Stomach (tissue), 19 donors: ENCODE measurements at places on chromosomes 11 and 22. TPM values are rescaled to one million over a fixed set of nuclear protein-coding genes. Genes with fewer than 3 reads are reported as not detected.

DNA sequence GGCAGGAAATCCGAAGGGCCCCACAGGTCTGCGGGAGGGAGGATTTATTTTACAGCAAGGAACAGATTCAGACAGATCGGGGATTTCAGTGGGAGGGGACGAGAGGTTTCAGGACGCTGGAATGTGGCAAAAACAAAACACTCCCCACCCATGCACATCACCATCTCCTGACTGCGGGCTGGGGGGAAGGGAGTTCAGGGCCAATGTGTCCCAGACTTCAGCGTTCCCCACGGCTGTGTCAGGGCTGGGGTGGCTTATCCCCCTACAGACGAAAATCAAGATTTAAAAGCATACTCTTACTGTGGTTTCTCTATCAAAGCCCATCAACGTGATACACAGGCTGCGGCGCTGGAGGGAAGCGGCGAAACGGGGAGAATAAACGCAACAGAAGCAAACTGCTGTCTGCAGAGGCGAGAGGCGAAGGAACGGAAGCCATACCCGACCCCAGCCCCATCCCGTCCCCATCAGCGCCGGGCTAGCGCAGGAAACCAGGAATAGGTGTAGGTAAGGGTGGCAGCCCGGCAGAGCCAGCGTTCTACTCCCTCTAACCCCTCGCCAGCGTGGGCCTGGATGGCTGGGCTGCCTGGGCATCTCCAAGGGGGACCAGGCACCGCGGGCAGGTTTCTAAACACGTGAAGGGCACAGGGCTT, 2.7 kb downstream of the TENM4 start:
- no peak for DNase-seq

DNA sequence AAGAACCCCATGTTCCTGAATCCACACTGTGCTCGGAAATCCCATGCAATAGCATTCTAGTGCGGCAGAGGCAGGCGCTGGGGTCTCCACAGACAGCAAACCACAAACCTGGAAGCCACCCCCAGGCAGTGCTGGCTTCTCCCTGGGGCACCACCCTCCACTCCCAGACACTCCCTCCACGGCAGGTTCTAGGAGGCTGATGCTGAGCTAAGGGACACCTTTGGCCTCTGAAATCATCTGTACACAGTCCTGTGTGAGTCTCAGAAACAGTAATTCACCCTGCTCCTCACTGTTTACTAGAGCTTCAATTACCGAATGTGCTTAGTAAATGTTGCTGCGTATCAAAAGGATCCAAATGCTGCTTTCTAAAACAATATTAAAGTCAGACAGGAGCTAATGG, 129.3 kb downstream of the EFCAB6 start:
- no peak for DNase-seq

DNA sequence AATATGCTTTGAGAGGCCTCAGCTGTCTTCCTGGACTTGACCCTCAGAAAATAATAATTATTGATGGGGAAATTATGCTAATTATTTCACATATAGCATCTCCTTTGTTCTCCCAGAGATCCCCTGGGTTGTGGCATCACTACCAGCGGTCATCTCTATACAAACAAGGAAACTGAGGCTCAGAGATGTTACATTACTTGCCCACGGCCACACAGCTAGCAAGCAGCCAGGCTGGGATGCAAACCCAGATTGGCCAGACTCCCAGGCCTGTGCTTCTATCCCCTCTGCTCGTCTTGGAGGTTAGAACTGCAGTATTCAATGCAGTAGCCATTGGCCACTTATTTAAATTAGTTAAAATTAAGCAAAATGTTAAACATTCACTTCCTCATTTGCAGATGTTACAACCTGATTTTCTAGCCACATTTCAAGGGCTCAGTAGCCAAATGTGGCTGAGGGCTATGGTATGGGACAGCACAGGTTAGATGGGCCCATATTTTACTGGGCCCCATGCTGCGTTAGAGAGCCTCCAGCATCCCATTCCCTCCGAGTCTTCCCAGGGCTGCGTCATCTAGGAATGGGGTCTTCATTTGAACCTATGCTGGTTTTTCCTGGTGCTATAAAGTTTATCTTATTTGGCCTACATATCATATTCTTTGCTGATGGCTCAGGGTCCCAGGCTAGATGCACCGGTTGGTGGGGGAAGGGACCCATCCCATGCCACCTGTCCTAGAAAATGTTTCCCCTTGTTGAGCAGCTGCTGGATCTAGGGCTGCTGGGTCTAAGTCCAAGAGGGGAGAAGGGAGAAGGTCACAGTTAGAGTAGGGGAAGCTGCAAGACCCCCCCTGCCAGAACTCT, 2.2 kb downstream of the SLC35C1 start:
- no peak for DNase-seq

GRCh38 chr11:72234514-72234830, 9.5 kb downstream of the PHOX2A start:
- no peak for DNase-seq

DNA sequence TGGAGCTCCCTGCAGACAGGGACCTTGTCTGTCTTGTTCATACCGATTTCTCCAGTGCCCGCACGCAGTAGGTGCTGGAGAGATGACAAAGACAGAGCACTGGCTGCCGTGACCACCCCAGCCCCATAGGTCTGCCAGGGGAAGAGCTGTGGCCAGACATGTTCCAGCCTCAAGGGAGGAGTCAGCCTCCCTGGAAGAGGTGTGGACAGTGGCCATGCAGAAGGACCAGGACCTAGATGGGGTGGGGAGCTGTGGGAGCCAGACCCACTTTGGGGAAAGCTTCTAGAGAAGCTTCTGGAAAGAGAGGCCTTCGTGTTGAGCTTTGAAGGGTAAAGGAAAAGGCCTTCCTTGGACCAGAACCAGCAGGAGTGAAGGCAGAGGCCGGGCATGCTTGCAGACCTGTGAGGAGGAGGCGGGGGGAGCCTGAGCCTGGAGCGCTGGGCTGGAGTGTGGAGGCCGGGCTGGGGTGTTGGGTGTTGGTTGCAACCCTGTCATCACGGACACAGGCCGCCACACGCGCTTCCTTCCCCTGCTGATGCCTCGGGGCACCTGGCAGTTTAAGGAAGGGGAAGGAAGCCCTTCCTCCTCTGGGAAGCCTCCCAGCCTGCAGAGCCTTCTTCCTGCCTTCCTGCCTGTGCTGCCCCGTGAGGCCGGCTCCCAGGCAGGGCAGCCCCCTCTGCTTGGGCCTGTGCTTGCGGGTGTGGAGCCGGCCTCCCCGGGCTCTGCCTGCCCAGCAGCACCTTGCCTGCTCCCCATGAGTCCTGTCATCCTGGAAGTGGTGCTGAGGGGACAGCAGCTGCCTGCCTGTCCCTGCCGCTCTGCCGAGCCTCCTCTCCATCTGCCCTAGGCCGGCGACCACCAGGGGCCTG, 12.3 kb downstream of the RELT start:
- no peak for DNase-seq

DNA sequence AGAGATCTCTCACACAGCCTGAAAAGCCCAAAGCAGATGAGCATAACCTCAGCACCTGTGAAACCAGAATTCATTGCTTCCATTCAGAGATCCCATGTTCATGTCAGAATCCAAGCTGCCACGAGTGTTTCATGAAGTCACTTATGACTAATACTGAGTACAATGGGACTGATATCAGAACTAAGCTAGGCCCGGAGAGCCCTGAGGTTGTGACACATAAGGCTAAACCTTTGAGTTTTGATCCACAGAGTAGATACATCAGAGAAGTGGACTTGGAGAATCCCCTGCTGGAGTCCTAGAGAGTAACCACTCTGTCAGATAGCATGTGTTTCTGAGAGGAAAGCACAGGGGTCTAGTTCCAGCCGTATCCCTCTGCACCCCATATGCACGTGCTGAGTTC, 890 bp upstream of the GLYATL1 start:
- DNase-seq = no peak

- no peak for DNase-seq
These were observed 47.0 kb upstream of the TIMP3 start for GRCh38 chr22:32754413-32755041.

DNA sequence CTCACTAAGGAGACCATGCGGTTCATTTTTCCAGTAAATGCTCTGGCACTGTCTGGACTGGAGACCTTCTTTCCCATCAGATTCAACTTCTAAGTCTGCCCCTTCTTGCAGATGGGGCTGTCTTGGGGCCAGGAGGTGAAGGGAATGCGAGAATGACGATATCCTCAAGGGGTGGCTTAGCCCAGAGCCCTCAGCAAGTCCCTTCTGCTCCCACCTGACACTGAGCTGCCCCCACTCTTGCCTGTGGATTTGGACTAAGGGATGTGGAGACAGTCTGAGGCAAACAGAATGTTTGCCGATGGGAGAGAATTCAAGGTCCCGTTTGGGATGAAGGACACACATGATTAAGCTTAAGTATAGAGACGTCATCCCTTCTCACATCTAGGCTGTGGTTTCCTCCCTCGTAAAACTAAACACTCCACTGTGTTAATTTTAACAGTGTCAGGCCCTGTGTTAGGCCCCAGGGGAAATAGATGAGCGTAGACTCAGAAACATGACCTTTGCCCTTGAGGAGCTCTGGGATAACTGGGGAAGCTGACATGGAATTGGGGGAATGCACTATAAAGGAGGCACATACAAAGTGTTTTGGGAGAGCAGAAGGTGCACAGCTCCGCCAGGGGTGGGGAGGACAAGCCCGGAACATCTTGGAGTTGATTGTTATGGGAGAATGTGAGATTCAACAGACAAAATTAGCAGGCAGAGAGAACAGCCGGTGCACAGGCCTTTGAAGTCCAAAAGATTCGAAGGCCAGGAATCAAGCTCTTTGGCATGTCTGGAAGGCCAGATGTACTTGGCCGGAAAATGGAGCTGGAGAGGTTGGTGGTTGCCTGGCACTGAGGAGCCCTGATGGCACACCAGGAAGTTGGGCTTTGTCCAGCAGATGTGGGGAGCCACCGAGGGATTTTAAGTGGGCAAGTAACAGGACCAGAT, 71.6 kb downstream of the ST3GAL4 start:
- DNase-seq = no peak

GRCh38 chr11:123174196-123175183, 20.6 kb downstream of the CLMP start:
- DNase-seq = peak; percentile 39

DNA sequence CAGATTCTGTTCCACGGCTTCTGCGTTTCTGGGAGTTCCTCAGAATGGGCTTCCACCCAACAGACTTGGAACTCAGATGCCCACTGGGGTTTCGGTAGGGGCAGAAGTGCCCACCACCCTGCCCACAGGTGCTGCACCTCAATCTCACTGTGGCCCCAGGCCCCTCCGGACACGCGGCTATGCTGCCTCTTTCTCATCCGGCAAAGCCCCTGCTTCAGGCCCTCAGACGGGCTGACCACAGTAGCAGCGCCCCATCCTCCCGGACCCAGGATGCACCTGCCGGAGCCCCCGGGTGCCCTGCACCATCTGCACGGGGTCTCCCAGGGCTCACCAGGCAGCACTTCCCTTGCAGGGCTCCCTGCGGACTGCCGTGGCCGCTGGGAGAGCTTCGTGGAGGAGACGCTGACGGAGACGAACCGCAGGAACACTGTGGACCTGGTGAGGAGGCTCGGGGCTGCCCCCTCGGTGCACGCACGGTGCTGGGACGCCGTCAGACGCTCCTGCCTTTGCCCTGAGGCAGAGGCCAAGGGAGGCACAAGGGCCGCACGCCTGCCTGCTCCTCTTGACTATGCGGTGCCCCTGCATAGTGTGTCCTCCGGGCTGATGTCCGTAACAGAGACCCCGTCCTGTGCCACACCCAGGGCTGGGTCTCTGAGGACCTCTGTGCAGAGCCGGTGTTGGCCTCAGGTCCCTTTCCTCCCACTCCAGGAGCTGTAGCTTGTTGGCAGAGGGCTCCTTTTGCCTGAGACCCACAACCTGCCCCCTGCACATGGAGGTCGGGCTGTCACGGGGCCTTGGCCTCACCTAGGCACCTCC, 38.6 kb downstream of the SBF1 start:
- DNase-seq = no peak

GRCh38 chr11:104015649-104016415, 20.6 kb upstream of the DDI1 start:
- DNase-seq = no peak

Gene CHADL
- total RNA-seq = 15.6 TPM

Gene SHANK3
- 31.2 TPM for total RNA-seq

Gene ASPHD2
- total RNA-seq = 6.1 TPM

Gene RCOR2
- total RNA-seq = 1.1 TPM
